ENCODE measurements at places on chromosomes 5 and 9. TPM values are rescaled to one million over a fixed set of nuclear protein-coding genes. Genes with fewer than 3 reads are reported as not detected.

DNA sequence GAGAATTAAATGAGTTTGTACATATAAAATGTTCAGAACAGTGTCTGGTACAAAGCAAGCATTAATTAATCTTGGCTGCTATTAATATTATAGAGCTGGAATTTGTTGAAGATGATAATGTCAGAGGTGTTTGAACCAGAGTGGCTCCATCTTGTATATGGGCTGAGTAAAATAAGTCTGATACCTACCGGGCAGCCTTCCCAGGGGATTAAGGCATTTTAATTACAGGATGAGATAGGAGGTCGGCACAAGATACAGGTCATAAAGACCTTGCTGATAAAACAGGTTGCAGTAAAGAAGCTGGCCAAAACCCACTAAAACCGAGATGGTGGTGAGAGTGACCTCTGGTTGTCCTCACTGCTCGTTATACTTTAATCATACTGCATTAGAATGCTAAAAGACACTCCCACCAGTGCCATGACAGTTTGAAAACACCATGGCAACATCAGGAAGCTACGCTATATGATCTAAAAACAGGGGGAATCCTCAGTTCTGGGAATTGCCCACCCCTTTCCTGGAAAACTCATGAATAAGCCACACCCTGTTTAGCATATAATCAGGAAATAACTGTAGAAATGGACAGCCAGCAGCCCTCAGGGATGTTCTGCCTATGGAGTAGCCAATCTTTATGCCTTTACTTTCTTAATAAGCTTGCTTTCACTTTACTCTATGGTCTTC lies 90.2 kb downstream of the PLK2 start:
- no peak for DNase-seq

GRCh38 chr9:19517202-19517942 lies 108.6 kb downstream of the ACER2 start:
- DNase-seq: no peak

- DNase-seq: no peak
Measured at GRCh38 chr5:134459491-134459890, 47.8 kb upstream of the CDKN2AIPNL start.

DNA sequence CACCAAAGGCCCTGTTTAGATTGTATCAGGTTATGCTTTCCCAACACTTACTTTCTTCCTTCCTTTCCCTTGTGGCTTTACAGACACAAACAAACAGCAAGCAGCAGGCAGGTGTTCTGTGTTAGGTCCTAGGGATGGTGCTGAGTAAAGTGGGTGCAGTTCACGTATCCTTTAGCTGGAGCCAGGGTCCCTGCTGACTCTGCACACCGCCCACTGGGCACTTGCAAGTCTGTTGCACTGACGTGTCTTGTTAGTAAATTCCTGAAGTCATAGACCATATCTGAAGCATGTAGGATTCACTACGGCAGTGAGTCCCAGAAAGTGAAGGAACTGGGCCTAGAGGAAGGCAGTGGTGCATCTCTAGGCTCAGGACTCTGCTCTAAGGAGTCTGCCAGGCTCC lies 96.5 kb downstream of the DAPK1 start:
- no peak for DNase-seq

DNA sequence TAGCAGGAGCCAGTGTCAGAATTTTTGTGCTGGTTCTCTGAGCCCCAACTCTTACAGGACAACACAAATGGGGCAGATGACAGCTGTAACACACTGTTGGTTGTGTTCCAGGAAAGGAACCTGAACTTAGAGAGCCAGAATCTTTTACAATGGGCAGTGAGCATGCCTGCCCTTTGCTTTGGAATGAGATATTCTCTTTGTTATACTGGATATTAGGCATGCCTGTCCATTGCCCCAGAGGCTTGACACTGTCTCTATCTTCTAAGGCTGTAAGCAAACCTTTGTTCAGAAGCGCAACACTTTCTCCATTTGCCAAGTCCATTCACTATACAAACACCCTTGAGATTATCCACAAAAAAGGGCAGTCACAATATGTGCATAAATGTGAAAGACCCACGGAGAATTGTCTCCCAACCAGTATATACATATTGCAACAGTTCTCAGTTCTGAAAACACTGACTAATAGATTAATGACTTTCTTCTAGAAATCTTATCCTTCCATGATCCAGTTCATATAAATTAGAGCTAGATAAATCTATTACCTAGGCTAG lies 26.3 kb upstream of the CEP120 start:
- DNase-seq: no peak

DNA sequence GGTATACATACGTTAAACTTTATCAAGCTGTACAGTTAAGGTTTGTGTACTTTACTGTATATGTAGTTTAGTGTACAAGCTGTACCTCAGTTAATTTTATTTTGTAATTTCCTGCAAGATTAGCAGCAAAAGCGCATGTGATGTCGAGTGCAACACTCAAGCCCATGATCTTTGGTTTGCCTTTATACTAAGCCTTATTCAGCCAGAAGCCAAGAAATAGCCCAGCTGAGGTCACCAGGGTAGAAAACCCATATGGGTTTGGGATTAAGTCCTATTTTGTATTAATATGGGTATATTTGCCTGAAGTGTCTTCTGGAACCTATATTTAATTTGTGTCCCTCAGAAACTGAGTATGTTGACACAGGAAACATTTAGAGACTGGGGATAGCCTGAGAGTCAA lies 59.3 kb downstream of the ZFAND5 start:
- no peak for DNase-seq

Gene AQP7
- 15.0 TPM for total RNA-seq
